ENCODE measurements at places on chromosomes 1 and 21.

DNA sequence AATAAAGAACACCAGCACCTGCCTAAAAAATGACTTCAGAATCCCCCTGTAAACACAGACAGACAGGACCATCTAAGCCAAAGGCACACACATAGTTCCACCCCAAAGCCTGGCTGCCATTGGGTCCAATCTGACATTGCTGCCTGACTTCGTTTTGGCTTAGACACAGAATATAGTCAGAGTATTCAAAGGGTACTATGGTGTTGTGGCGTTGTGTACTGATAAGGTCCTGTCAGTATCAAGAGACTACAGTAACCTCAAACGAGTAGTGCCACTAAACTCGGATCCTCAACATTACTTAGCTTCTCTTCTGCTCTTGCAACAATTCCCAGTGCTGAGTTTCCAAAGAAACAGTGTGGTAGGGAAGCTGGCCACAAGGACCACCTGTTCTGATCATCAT, 169.3 kb upstream of the NR5A2 start:
- no peak for DNase-seq

- DNase-seq = peak; percentile 87
Measured at GRCh38 chr1:28160782-28161266, 15.7 kb downstream of the PTAFR start.

DNA sequence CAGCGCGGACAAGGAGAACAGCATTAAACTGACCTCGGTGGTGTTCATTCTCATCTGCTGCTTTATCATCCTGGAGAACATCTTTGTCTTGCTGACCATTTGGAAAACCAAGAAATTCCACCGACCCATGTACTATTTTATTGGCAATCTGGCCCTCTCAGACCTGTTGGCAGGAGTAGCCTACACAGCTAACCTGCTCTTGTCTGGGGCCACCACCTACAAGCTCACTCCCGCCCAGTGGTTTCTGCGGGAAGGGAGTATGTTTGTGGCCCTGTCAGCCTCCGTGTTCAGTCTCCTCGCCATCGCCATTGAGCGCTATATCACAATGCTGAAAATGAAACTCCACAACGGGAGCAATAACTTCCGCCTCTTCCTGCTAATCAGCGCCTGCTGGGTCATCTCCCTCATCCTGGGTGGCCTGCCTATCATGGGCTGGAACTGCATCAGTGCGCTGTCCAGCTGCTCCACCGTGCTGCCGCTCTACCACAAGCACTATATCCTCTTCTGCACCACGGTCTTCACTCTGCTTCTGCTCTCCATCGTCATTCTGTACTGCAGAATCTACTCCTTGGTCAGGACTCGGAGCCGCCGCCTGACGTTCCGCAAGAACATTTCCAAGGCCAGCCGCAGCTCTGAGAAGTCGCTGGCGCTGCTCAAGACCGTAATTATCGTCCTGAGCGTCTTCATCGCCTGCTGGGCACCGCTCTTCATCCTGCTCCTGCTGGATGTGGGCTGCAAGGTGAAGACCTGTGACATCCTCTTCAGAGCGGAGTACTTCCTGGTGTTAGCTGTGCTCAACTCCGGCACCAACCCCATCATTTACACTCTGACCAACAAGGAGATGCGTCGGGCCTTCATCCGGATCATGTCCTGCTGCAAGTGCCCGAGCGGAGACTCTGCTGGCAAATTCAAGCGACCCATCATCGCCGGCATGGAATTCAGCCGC, 2.5 kb downstream of the S1PR1 start:
- DNase-seq = no peak

DNA sequence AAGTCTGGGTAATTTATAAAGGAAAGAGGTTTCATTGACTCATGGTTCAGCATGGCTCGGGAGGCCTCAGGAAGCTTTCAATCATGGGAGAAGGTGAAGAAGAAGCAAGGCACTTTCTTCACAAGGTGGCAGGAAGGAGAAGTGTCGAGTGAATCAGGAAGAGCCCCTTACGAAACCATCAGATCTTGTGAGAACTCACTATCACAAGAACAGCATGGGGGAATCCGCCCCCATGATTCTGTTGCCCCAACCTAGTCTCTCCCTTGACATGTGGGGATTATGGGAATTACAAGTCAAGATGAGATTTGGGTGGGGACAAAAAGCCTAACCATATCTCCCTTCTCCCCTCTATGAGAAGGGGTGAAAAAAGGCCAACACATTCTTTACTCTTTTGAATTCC, 11.2 kb upstream of the IVNS1ABP start:
- no peak for DNase-seq

- DNase-seq = no peak
Measured at GRCh38 chr1:234231061-234231892, 142.0 kb upstream of the COA6 start.

GRCh38 chr1:160371756-160372155, 4.9 kb downstream of the NHLH1 start:
- no peak for DNase-seq

- peak; percentile 88 for DNase-seq
Measured at GRCh38 chr1:225447650-225448089, 19.8 kb upstream of the LBR start.

- peak; percentile 50 for DNase-seq
Measured at GRCh38 chr1:53507116-53507820, 48.1 kb downstream of the DMRTB1 start.

GRCh38 chr1:15510611-15511405, 13.2 kb downstream of the CASP9 start:
- DNase-seq = peak; percentile 86

DNA sequence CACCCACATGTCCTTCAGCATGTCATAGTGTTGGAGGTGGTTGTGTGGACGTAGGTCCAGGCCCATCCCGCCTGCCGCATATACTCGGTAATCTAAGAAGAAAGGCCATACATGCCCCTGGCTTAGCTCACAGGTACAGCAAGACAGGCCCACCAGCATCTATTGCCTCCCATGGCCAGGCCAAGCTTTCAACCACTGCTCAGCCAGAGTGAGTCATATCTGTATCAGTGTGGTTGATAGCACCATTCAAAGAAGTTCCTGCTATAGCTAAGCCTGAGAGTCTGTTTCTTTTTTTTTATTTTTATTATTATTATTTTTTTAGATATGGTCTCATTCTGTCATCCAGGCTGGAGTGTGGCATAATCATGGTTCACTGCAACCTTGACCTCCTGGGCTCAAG, 17.0 kb downstream of the KLHDC8A start:
- DNase-seq = no peak

DNA sequence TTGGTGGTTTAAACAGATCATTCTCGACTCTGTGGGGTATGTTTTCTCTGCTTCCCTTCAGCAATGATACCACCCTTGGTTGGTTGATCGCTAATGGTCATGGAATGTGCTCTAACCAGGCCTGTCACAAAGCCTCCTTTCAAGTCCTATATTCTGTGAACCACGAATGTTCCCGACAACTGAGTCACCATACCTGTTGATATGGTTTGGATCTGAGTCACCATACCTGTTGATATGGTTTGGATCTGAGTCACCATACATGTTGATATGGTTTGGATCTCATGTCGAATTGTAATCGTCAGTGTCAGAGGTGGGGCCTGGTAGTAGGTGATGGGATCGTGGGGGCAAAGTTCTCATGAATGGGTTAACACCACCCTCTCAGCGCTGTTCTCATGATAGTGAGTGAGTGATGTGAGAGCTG, 10.2 kb upstream of the CAMK2N1 start:
- peak; percentile 89 for DNase-seq

DNA sequence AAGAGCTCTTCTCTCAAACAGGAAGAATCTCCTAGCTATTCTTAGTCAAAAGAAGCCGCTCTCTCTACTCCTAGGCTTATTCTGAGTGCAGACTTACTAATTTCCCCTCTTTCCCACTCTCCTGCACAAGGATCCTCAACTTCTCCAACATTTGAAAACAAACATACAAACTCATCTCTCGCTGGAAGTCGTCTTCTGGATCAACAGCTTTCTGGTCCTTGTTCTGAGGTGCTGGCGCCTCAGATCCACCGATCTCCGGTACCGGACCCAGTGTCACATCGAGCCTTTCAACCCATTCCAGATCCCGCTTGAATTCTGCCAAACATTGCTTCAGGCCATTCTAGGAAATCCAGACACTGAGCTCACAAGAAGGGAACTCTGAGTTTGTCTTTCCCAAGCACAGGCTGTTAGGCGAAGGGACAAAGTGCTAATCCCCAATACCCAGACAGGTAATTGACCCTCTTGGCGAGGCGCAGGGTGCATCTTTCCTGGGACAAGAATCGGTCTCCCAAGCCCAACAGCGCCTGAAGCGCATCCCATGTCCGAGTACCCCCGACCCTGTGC, 696 bp downstream of the EBNA1BP2 start:
- peak; percentile 53 for DNase-seq

GRCh38 chr1:93056214-93056613, 22.9 kb upstream of the MTF2 start:
- DNase-seq = peak; percentile 73

GRCh38 chr1:48227165-48228013, 4.9 kb downstream of the SLC5A9 start:
- DNase-seq = no peak

GRCh38 chr21:42527127-42527488, 13.5 kb downstream of the SLC37A1 start:
- DNase-seq = no peak

- DNase-seq = no peak
Measured at GRCh38 chr1:119290297-119290696, 78.3 kb upstream of the HAO2 start.

DNA sequence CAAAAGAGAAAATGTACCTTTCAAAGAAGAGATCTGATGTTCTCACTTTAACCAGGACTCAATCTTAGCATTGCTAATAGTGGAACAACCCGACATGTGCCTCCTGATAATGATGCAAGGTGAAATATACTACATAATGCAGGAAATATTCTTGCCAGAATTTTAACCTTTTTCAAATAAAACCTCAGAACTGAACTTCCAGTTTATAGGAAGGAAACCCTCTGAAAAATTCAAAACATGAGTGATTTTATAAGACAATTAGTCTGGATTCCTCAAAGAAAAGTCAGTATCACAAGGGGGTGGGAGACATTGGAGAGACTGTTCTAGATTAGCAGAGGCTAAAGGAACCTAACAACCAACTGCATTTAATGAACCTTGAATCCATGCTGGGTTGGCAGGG, 18.1 kb downstream of the AHCYL1 start:
- no peak for DNase-seq

DNA sequence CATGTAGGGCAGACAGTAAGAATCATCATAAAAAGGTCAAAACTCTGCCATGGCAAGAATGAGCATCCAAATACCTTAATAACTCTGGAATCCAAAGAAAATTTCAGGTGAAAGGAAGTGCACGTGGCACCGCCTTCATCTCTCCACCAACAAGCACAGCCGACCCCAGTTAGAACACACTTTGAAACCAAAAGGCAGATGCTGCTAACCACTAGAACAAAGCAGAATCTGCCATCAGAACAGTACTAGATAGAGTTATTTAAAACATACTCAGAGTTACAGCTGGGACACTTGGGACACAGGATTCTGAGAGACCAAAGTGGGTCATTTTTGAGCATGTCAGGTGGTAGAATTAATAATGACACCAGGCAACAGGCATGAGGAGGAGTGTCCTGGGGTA, 106.7 kb upstream of the SOD1 start:
- DNase-seq = no peak

GRCh38 chr1:157774412-157774811, 2.5 kb downstream of the FCRL2 start:
- DNase-seq = no peak

- DNase-seq = no peak
Measured at GRCh38 chr1:6104631-6105030, 58.9 kb downstream of the KCNAB2 start.

GRCh38 chr1:7407980-7408770, 362.9 kb upstream of the VAMP3 start:
- no peak for DNase-seq

DNA sequence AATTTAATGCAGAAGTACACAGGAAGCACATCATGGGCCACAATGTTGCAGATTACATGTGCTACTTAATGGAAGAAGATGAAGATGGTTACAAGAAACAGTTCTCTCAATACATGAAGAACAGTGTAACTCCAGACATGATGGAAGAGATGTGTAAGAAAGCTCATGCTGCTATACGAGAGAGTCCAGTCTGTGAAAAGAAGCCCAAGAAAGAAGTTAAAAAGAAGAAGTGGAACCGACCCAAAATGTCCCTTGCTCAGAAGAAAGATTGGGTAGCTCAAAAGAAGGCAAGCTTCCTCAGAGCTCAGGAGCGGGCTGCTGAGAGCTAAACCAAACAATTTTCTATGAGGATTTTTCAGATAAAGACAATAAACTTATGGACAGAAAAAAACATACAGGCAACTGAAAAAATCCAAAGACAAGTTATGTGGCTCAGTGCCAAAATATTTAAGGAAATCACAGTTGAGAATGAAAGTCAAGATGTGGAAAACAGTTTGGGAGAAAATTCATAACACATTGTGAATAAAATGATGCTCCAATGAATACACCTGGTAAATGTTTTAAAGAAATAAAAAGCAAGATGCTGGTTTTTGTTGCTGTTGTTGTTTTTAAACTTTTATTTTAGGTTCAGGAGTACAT, 2.8 kb upstream of the ZNF644 start:
- DNase-seq = no peak

DNA sequence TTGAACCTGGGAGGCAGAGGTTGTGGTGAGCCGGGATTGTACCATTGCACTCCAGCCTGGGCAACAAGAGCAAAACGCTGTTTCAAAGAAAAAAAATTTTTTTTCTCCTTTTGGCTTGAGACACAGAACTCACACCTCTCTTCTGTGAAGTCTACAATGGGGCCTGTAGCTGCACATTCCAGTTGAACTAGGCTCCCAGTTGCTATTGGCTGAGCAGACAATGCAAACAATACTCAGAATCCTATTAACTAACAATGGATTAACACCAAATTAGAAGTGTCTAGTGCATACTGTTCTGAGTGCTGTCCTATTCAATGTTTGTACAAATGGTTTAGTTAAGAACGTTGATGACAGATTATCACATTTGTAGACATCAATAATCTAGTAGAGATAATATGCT, 17.6 kb upstream of the MCL1 start:
- no peak for DNase-seq

DNA sequence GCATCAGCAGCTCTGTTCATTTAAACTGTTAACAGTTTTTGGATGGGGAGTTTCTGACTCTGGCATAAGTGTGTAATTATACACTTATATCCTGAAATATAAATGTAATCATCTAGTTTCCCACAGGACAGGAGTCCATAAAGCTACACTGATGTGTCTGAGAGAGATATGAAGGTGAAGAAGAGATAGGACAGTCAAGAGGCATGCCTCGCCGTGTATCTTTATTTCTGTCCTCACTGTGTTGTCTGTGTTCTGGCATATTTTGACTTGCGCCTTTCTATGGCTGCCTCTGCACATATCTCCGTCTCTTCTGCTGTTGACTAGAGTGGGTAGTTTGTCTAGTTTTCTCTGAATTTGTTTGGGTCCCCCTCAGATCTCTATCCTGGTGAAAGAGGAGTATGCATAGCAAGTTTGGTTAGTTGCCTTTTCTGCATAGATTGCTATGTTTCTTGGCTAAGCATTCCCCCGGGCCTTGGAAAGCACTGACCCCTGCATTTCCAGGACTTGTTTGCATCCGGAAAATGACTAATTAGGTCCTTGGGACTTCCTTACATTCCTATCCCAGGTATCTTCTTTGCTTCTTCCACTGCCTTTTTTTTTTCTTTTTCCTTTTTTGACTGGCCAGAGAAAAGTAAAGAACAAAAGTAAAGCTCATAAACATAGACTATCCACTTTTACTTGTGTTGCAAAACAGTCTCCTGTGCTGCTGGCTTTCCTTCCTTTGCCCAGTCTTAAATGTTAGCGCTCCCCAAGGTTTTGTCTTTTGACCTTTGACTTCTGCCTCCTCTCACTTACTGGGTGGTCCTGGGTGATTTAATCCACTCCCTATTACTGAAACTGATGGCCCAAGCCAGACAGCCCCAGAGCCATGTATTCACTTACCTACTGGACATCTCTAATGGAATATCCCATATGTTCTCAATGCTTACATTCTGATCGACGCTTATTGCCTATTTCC, 27.6 kb upstream of the CNN3 start:
- no peak for DNase-seq
